ENCODE measurements at places on chromosomes 2 and 18.

- DNase-seq, result peak; percentile 71
Observed at GRCh38 chr2:26692279-26692896, at the start of gene KCNK3. Gene KCNK3, plus strand, starts transcription at chr2:26692722. Its CDS starts 154 bp downstream, at chr2:26692876.

GRCh38 chr18:24086082-24086481, 52.8 kb upstream of the CABYR start:
- DNase-seq, result no peak

- DNase-seq, result no peak
Observed at GRCh38 chr18:58694720-58695468, 23.6 kb downstream of the MALT1 start.

DNA sequence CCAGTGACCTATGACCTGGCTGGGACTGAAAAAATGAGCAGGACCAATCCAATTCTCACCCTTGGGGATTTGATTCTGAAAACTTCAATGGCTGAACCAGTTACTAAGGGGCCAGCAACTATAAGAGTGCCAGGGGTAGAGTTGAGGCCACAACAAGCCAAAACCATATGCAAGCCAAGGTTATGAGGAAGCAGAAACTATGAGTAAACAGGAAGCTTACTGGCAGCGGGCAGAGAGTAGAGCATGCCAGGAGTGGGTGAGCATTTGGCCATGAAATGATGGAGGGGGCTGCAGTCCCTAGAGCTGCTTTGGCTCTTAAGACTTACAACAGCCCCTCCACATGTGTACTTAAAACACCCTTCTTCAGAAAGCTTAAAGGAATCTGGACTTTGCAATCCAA, 82.4 kb downstream of the RBMS1 start:
- no peak for DNase-seq

DNA sequence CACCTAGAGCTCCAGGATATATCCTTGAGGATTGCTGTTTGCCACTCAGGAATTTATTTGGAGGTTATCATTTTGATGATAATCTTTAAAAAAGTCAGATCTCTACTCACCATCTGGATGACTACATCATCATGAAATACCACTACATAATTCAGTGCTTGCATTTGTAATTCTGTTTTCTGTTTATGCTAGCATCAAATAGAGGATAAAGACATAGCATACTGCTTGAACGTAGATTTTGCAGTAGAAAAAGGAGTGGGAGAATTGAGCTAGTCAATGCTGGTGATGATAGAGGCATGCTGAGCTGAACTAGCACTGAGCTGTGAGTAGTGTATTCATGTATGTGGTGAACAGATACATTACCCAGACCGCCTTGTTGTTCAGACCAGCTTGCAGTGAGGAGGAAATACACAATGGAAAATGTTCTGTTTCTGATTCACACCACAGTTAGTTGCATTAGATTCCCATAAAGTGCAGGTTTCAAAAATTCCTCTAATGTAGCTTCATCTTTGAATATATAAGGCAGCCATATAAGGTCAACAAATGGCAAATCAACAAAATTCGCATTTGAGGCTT, 68.8 kb upstream of the CDC42EP3 start:
- no peak for DNase-seq

DNA sequence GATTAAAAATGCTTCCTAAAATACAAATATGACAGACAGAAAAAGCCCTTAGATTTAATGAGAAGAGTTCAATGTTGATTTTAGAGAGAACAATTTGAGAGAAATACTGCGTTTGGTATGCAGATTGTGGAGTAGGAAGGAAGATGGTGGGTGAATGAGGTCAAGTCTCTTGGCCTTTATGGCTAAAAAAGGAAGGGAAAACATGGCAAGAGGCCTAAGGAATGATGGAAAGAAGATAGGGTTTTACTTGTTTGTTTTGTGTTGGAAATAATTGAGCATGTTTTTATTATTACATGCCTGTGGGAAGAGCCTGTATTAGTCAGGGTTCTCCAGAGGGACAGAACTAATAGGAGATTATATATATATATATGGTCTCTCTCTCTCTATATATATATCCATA, 318.1 kb downstream of the TRIB2 start:
- peak; percentile 19 for DNase-seq

DNA sequence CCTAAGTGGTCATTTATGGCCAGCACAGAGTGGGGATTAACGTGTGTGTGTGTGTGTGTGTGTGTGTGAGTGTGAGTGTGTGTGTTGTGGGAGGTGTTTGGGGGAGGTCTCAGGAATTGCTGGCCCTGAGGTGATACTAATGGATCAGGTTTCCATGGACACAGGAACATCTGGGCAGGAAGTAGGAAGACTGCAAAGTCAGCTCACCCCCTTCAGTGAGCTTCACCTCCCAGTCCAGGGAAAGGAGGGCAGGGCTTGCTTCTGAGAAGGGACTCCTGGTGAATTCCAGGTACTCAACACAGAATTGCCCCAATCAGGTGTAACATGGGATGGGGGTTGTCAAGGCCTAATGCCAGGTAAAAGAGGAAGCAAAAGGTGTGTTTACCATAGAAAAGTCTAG, 30.3 kb upstream of the IL1R1 start:
- DNase-seq, result no peak

DNA sequence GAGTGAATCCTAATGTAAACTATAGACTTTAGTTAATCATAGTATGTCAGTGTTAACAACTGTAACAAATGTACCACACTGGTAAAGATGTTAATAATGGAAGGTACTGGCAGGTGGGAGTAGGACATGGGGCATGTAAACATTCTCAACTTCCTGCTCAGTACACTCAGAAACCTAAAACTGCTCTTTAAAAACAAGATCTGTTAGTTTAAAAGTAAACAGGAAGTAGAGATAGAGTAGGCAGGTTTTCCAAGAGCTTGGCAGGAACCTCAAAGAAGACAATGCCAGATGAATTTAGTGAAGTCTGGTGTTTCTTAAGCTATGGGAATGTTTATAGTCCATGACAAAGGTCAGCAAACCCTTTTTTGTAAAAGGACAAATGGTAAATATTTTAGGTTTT, 46.6 kb downstream of the CCDC138 start:
- DNase-seq, result no peak

DNA sequence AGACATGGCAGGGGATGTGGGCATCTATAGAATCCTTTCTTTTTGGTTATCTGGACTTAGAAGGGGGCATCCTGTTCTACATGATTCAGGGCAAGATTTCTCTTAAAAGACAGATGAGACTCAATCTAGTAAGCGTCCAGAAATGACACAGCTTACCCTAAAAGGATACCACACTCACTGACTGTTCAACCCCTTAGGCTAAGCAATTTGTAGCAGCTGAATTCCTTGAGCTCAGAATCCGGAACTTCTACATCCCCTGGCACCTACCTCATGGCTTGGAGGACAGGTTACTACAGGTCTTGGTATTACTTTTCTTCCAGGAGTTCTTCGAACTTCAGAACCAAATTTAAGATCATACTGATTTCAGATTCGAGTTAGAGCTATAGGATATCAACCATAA, 138.4 kb downstream of the LAMA3 start:
- no peak for DNase-seq

GRCh38 chr2:241329669-241330615, 14.2 kb downstream of the SEPTIN2 start:
- DNase-seq, result no peak

DNA sequence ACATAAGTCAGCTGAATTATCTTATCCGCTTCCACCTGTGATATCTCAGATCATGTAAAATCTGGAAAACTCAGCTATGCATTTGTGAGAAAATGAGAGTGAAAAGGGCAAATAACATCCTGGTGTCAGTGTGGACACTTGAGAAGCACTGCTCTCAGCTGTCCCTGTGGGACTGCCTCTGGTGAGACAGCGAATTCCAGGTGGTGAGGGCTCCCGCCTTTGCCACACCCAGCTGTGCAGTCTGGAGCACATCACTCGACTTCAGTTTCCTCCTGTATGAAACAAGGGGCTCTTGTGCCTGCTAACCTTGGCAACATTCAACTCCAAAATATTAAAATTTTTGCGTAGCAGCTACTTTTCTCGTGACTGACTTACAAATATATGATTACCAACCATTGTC, 194.9 kb upstream of the BOD1L2 start:
- no peak for DNase-seq

DNA sequence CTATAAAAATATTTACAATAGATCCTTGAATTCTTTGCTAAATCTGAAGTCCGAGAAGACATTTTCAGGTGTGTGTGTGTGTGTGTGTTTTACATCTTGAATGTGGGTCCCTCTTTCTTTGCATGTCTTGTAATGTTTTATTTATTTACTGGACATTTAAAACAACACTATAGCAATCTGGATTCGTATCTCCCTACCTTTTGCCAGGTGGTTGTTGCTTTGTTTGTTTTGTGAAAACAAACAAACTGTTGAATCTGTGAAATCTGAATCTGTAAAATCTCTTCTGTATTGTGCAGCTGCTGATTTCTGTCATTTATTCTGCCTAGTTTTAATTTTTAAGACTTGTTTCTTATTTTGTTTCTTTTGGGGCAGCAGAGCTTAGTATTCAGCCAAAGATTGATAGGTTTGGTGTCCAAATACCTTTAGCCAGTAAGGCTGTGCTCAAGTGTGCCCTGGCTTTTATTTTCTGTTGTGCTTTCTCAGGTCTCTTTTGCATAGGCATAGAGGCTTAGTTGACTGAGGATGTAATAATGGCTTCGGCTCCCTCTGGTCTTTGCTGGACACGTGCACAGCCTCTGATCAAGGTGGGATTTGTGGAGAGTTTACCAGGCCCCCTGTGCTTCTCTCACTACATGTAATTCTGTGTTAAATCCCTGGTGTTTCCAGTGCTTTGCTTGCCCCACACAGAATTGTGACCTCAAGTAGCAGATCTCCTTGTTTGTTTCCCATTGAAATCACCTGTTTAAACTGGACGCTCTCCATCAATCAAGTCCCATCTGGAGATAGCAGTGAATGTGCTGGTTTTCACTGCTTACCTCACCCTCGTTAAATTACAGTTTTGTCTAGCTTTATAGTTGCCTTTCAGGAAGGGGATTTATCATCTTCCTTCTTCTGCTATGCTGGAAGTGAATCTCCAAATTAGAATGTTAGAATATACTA, 71.1 kb downstream of the BIRC6 start:
- DNase-seq, result no peak

DNA sequence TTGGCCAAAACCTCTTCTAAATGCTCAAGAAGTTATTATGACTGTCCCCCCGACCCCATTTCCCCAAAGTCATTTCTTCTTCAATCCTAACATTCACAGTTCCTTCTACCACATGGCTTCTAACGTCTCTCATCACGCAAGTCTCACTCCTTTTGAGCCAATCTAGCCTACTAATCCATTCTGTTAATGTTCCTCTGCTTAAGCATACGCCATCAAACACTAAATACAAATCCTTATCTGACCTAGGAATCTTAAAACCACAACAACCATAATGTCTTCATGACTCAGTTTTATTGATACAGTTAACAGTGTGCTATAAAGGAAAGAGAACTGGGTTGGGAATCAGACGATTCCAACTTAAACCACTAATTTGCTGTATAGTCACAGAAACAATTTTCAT, 23.9 kb downstream of the HNRNPLL start:
- no peak for DNase-seq

DNA sequence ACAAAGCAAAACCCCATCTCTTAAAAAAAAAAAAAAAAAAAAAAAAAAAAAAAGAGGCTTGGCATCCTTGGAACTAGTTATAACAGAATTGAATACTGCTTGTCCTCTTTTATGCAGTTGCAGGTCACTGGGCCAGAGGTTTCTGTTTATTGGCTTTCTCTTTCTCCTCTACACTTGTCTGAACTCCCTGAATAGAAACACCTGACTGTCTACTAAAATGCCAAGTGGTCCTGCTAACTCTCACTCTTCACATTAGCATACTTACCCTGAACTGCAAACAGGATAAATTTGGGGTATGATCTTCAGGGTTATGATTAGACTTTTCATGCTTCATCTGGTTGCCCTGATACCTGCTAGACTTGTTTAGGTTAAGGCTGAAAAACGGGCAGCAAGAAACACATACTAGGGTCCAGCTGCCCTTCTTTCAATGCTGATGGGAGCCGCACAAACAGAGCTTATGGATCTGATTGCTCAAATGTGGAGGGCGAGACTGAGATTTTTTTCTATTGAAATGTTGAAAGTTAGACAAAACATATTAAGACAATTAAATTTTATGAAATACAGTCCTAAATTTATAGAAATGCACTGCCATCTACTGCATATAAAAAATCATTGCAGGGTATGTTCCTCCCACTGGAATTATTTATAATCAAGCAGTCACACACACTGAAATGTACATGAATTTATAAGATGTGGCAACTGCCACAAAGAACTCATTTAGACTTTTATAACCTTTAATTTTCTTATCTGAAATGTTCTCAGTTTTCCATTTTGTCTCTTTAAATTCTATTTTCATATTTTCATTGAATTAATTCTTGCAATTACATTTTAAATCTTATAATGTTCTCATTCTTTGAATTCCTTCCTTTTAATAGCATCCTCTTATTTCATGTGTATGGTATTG, 40.8 kb downstream of the GTF3C3 start:
- peak; percentile 11 for DNase-seq

DNA sequence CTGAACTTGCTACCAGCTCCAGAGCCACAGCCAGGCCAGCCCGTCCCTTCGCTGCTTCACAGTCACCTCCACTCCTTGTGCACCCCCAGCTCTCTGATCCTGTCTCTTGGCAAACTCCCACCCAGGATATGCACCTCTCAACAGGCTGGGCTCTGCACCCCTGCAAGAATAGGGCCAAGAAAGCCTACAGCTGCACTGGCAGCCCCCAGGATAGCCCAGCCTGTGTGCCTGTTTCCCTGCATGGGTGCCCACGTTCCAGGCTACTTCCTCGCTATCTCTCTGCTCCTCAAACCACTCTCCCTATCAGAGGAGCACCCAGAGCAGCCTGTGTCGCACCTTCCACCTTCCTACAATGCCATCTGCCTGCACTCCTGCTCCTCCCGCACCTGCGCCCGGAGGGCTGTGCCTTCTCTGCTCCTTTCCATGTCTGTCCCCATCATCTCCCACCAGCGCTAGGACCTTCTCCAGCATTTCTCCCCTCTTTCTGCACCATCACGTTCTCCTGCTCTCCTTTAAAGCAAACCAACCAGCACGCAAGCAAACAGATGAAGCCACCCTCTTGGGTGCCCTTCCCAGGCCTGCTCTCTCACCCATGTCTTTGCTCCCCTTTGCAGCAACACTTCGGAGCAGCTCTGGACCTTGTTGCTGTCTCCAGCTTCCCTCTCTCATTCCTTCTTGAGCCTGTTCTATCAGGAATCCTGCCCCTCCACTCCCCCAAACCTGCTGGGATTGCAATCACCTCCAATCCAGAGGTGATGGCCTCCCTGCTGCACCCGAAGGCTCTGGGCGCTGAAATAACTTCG, 313.2 kb upstream of the HS6ST1 start:
- no peak for DNase-seq

GRCh38 chr2:98161186-98161585, 74.2 kb downstream of the VWA3B start:
- no peak for DNase-seq

GRCh38 chr18:10121028-10121427, 207.2 kb downstream of the VAPA start:
- no peak for DNase-seq

GRCh38 chr2:86633155-86633651, 9.5 kb upstream of the RNF103 start:
- DNase-seq, result no peak

GRCh38 chr2:216633616-216634369, 573 bp downstream of the IGFBP2 start:
- DNase-seq, result no peak

- no peak for DNase-seq
Observed at GRCh38 chr18:69730664-69731063, 217.0 kb downstream of the CD226 start.
